ENCODE measurements at places on chromosomes 1 and 21.

- no peak for DNase-seq
Observed at GRCh38 chr1:239922778-239923522, 168.7 kb upstream of the FMN2 start.

- no peak for DNase-seq
Observed at GRCh38 chr1:15244813-15245212, 2.2 kb upstream of the FHAD1 start.

DNA sequence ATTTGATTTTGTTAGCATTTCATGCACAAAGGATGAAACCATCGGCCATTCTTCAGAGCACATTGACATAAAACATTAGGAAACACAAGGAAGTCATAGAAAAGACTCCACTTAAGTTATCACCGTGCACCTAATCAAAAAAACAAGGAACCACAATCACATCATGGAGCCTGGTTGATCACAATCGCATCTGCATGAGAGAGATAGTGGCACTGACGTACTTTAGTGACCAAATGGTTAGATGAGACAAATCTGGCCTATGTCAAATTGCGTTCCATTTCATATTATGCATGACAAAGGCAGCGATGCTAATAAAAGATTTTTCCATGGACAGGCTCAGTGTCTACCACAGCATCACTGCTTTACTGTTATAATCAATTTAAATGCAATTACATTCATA is 571.8 kb upstream of the ADGRL2 start:
- DNase-seq, result no peak

GRCh38 chr1:200968469-200969410 is 54.8 kb downstream of the KIF21B start:
- DNase-seq, result no peak

DNA sequence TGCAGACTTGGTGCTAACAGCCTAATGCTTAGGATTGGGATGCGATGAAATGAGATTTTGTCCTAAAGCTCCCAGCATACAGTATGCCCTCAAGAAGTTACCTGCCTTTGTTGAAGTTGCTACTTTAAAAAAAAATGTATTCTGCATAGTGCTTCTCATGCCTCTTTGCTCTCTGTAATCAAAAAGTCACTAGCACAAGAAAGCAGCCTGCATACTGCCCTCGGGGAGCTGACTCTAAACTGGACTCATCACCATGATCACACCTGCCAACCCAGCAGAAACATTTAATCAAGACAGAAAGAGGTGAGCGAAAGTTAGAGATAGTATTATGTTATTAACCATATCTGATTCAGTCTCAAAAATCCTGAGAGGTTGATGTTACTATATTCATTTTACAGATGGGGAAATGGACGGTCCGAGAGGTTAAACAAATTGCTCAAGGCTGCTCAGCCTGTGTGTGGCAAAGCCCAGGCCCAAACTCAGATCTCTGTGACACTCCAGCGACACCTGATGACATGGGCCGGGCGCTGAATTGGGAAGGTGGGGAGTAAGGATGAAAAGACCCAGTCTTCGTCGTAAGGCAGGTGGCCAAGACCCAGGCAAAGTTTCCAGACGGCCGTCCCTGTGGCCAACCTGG is 1.1 kb downstream of the BATF3 start:
- no peak for DNase-seq

GRCh38 chr1:236608930-236609726 is 4.8 kb upstream of the HEATR1 start:
- DNase-seq, result peak; percentile 27

DNA sequence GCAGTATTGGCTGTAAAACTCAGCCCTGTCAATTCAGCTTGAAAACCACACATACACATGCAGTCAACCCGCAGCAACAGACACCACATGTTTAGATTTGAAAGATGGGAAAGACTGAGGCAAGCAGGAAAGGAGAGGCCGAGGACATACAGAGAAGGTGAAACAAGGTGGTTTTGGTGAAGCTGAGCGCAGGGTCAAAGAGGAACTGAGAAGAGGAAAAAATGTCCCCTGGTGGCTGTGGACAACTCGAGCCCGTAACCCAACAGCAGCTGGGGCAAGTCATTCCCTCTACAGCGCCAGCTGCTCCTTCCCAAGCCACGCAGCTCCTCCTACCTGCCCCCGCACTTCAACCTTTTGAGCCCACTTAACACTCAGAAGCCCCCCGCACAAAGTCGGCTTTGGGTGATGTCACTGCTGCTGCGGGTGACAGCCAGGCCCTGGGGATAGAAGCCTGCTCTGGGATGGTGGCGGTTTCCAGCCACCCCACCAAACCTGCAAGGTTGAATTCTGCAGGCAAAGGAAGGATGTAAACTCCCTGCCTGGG is 63.0 kb downstream of the KCNN3 start:
- no peak for DNase-seq

GRCh38 chr1:72954943-72955342 is 672.6 kb upstream of the NEGR1 start:
- no peak for DNase-seq

- DNase-seq, result no peak
Observed at GRCh38 chr1:43621386-43621785, 28.6 kb upstream of the KDM4A start.

GRCh38 chr1:101388904-101389546 is 152.2 kb downstream of the S1PR1 start:
- DNase-seq, result no peak

GRCh38 chr21:32248571-32249461 is 30.0 kb downstream of the MIS18A start:
- no peak for DNase-seq

GRCh38 chr1:176364236-176364905 is 98.6 kb upstream of the PAPPA2 start:
- DNase-seq, result no peak

DNA sequence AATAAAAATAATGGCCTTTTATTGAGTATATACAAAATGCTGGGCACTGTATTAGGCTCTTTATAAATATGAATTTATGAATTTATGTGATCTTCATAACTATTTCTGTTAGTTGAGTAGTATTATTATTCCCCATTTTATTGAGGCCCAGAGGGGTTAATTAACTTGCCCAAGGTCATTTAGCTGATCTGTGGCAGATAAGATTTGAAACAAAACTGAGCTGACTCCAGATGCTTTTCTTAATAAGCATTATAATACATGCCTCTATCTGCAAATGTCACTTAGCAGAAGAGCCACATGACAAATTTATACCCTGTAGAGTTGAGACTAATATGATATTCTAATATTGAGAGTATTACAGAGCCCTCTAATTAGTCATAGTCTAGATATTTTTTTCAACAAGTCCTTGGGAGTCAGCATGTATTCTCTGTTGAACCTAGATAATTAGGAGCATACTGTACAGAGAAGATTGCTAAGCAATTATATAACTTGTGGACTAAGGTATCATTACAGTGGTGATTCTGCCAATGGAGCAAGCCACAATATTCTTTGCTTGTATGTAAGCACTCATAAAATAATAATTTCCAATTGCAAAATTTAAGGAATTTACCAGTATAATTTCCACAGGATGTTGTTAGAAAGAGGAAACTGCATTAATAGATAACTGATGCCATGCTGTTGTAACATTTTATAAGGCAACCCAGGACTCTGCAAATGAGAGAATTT is 112.0 kb downstream of the LRRC40 start:
- DNase-seq, result no peak

DNA sequence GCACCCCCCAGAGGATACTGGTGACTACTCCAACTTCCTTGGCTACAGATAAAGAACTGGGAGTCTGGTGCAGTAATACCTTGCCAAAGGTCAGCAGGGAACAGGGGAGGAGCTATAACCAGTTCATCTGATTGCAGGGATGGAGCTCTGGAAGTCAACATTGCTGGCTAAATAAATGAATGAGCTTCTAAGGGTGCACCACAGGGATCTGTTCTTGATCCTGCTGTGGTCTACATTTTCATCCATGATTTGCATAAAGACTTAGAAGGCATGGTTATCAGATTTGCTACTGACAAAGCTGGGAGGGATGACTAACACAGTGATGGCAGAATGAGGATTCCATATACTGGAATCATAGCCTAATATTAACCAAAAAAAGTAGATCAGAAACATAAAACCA is 18.3 kb downstream of the PLEKHA6 start:
- no peak for DNase-seq

DNA sequence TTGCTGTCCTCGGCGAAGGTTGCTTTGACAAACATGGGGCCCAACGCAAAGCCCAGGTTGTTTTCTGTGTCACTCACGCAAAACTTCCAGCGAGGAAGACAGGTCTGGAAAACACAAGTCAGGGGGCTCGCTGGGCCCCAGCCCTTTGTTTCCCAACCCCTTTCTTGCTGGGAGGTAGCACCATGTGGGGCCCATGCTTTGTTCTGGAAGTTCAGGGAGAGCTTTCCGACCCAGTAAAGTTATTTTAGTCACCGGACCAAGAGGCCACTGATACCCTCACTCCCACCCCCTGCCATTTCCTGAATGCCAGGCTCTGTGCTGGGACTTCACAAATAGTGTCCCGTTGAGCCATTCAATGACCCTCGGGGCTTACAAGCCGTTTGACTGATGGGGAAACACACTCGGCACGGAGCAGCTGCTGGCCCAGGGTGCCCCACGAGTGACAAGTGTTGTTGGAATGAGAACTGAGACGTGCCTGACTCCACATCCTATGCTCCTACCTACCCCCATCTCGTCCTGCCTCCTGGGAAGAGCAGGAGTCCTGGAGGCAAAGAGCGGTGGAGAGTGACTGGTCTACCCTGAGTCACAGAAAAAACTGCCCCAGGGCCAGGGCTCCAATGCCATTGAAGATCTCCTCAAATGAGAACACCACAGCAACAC is 52.0 kb downstream of the ECE1 start:
- no peak for DNase-seq

DNA sequence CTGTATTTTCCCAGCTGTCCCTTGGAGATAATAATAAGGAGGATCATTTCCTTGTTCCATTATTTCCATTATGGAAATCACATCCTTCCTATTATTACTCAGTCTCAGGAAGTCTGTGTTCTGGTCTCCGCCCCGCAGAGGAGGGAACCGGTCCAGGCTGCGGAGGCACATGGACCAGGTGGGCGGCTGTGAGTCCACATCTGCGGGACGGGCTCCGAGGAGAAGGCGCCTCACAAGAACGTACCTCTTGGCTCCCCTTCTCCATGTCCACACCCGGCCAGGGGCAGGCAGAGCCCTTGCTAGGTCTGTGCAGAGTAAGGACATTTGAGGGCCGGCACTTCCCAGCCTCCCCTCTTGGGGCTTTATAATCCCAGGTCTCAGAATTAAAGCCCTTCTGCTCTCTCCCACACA is 14.6 kb downstream of the RAB7B start:
- DNase-seq, result no peak

GRCh38 chr1:22801347-22801746 is 90.7 kb downstream of the EPHB2 start:
- no peak for DNase-seq

DNA sequence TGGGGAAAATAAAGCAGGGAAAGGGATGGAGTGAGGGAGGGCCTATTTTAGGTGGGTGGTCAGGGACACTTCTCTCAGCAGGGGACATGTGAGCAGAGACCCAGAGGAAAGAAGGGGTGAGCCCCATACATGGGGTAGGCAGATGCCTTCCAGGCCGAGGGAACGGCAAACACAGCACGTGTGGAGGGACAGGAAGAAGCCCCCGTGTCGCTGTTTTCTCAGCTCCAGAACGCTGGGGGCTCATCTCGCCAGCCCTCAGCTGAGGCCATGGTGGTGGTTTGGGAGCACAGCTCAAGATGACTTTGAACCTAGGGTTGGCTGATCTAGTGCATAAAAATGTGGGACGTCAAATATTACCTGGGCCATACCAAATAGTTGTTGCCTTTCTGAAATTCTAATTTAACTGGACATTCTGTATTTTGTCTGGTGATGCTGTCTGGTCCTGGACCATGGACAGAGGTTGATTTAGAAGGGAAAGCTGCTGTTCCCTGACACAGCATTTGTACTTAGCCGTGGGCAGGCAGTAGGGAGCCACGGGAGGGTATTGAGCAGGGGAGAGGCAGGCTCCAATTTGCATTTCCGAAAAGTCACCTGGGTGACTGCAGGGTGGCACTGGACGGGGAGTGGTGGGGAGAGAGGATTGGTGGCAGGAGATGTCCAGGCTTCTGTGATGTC is 53.1 kb upstream of the RUNX3 start:
- no peak for DNase-seq

DNA sequence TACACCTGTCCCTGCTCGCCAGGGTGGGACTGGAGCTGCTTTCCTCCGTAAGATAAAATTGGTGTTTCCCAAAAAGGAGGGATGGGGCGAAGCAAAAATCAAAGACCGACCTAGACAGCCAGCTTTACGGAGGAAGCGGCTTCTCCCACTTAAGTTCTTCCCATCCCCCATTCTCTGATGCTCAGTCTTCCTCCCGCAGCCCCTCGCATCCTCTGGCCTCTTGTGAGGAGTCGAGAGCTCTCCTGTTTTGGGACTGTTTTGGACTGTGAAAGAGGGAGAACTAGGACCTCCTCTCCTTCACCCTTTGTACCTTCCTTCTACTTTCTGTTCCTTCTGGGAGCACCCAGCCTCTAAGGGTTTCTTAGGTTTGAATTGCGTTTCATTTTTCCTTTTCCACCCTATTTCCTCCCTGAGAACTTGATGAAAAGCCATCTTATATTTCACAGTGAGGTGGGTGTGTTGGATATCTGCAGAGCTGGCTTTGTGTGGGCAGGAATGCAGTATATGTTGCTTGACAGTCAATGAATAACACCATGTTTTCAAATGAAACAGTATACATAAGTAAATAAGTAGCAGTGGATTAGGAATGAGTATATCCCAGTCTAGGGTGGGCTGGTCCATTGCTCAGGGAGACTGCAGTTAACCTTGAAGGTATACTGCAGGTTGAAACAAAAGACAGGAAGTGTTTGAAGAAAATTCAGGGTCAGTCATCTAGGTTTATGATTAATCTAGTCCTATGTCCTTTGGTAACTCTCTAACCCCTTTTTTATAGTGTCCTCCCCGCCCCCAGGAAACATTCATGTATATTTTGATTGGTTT is 848 bp downstream of the CTTNBP2NL start:
- no peak for DNase-seq

DNA sequence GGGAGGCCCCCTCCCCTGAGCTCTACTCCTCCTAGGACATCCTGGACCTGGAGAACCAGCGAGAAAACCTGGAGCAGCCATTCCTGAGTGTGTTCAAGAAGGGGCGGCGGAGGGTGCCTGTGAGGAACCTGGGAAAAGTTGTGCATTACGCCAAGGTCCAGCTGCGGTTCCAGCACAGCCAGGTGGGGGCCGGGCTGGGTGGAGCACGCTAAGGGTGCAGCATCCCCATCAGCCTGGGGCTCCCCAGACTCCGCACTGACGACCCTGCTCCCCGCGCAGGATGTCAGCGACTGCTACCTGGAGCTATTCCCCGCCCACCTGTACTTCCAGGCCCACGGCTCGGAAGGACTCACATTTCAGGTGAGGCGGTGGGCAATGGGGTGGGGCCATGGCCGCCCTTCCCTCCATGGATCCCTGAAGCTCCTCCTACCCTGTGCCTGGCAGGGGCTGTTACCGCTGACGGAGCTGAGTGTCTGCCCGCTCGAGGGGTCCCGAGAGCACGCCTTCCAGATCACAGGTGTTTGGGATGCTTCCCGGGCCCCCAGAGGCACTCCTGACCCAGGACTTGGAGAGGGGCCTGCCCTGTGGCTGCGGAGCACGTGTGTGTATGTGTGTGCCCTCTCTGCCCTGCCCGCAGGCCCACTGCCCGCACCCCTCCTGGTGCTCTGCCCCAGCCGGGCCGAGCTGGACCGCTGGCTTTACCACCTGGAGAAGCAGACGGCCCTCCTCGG is 4.1 kb downstream of the PLEKHN1 start:
- DNase-seq, result no peak

GRCh38 chr21:36881228-36881627 is 85.2 kb downstream of the HLCS start:
- no peak for DNase-seq

GRCh38 chr1:29256394-29256793 is 20.1 kb downstream of the PTPRU start:
- no peak for DNase-seq

GRCh38 chr1:152543820-152544219 is 22.8 kb downstream of the LCE3E start:
- no peak for DNase-seq

All from activated CD4-positive, alpha-beta T cell treated with anti-CD3 and anti-CD28 coated beads, Interleukin-2, amount 50 U/mL, for 48 hours (primary cell).